ENCODE measurements at places on chromosomes 11 and 22.
A peak's percentile ranks its signal among the peaks of the same experiment; 100 is the strongest.

DNA sequence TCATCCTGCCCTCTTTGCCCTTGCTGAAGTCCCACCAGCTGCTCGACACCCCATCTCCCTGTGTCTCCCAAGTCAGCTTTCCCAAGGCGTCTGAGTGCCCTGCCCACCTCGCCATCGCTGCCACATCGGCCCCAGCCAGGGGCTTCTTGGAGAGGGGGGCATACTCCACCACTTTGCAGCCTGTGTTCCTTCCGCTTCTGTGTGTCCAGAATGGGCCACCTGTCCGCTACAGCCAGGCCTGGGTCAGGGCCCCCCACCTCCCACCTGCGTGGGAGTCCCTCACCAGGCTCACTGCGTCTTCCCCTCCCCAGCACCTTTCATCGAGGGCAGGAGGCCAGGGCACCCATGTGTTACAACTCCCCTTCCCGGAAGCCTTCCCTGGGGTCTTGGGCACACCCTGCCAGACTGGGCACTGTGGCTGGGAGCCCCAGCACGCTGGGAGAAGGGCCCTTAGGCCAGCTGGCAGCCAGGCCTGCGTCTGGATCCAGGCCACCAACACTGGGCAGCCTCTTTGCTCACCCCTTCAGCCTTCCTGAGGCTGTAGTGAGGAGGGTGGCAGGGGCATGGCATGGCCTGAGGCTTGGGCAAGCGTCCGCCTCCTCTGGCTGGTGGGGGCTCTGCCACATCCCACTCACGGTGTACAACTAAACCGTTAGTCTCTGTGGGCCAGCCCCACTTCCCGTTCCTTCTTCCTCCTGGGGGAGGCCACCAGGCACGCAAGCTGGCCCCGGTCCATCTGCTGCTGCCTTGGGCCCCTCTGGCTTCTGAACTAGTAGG is 13.4 kb downstream of the CPT1A start:
- no peak for DNase-seq

DNA sequence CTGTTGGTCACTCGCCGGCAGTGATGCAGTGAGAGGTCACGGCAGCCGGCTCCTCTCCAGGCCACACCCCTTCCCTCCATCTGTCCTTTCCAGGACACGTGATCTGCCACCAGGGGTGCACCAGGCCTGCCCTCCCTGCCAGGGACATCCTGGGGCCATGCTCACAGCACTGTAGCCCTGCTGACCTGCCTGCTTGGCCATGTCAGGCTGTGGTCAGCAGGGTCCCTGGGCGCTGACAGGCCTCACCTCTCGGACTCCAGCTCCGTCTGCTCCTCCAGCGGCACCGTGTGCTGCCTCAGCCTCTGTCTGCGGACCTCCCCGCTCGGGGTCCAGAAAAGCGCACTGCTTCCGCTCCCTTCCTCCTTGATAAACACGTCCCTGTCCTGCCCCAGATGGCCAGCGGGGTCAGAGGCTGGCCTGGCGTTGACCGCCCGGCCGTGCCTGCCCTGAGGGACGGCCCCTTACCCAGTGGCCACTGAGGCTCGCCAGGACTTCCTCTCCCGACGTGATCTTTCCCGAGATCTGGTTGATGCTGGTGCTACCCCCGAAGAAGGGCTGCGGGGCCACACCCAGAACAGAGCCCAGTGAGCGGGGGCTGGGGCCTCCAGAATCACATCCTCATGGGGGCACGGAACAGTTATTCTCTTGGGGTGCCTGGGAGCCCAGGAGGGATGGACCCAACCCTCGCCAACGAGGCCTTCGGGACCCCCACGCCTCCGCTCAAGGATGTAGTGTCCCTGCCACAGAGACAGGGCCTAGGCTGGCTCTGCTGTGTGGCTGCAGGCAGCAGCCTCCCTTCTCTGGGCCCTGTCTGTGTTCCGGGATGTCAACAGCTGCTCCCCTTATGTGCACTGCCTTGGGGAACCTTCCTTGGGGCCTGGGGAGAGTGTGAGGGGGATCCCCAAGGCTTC is 36.3 kb upstream of the CARS1 start:
- DNase-seq = no peak

- no peak for DNase-seq
Observed at GRCh38 chr11:100730266-100730665, 43.2 kb downstream of the ARHGAP42 start.

- DNase-seq = peak; percentile 82
Observed at GRCh38 chr11:116835791-116836631, 1.4 kb downstream of the APOA1 start.

GRCh38 chr11:134500621-134501020 is 88.6 kb upstream of the B3GAT1 start:
- DNase-seq = no peak

DNA sequence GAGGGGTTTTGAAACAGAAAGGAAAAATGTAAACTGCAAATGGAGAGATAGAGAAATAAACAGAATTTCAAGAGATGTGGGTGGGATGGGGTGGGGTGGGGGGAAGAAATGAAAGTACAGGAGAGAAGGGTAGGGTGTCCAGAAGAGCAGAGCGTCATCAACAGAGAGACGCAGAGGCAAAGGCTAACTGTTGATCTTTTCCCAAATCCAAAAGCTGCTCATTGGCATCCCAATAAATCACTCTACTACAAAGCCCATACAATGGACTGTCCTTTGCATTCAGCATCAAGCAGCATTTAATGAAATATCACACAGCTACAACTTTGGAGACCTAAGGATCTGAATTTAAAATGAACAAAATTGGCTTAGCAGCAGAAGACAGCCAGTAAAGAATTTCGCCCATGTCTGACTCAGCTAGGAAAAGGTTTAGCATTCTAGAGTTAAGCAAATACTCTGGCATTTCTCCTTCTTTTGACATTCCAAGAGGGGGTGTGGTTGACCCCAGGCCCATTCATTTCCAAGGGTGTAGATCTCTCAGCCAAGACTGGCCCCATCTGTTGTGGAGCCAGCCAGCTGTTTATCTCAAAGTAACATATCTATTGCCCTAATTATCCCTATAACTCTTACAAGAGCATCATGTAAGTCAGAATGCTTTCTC is 1.5 kb downstream of the RAB30 start:
- no peak for DNase-seq

GRCh38 chr11:57742087-57742452 is 779 bp downstream of the SELENOH start:
- no peak for DNase-seq

GRCh38 chr11:71060391-71060791 is 192.0 kb downstream of the SHANK2 start:
- DNase-seq = no peak

GRCh38 chr11:7973011-7973410 is 7.8 kb upstream of the NLRP10 start:
- no peak for DNase-seq

- DNase-seq = no peak
Observed at GRCh38 chr22:25628494-25628893, 64.0 kb downstream of the GRK3 start.

- no peak for DNase-seq
Observed at GRCh38 chr11:59285716-59286260, 72.9 kb upstream of the OR5AN1 start.

- no peak for DNase-seq
Observed at GRCh38 chr11:119712459-119713358, 16.3 kb downstream of the NECTIN1 start.

- no peak for DNase-seq
Observed at GRCh38 chr11:63884196-63884932, 32.6 kb downstream of the RCOR2 start.

- DNase-seq = no peak
Observed at GRCh38 chr11:18105086-18105801, 638 bp downstream of the SAAL1 start.

DNA sequence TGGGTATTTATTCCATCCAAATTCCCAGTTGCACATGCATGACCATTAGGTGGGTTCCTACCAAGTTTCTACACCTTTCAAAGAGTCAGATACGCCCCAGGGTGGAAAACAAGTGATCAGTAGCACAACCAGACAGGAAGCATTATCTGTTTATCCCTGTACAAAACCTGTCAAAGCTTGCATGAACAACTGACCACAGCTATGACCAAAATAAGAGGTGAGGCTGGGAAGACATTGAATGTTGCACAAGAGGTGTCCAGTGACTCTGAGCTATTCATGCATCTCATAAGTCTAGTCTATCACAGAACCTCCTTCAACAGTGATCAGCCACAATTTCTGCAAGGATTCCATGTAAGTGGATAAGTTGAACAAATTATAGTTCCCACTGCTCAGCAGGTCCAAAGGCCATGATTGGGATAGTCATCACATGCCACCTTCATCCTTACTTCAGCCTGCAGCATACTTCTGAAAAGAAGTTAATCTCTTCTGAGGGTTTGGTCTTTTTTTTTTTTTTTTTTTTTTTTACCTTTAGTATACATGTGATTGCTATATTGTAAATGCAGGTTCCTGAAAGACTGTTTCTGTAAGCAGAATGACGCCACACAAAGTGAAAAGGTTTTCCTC is 28.0 kb upstream of the TMEM45B start:
- no peak for DNase-seq

GRCh38 chr11:20010156-20010850 is 150.0 kb downstream of the DBX1 start:
- DNase-seq = no peak

DNA sequence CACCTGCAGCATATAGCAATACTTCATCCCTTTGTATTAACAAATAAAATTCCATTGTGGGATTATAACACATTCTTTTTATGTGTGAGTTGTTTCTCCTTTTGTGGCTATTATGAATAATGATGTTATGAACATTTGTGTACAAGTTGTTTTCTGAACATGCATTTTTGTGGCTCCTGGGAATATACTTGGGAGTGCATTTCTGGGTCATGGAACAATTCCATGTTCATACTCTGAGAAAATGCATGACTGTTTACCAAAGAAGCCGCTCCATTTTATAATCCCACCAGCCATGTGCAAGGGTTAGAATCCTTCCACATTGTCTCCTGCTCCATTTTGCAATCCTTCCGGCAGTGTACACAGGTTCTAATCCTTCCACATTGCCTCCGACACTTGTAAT is 713.8 kb downstream of the TBC1D22A start:
- DNase-seq = no peak

GRCh38 chr11:14446701-14447169 is 52.9 kb downstream of the COPB1 start:
- no peak for DNase-seq

- no peak for DNase-seq
Observed at GRCh38 chr11:105073456-105074165, 28.5 kb upstream of the CARD16 start.

- DNase-seq = no peak
Observed at GRCh38 chr22:42994276-42994916, 20.6 kb downstream of the PACSIN2 start.

GRCh38 chr11:46285173-46285572 is 7.7 kb downstream of the CREB3L1 start:
- DNase-seq = no peak

- DNase-seq = no peak
Observed at GRCh38 chr11:35367491-35367890, 51.9 kb downstream of the SLC1A2 start.
